ENCODE measurements at places on chromosomes 13 and 19. TPM values are rescaled to one million over a fixed set of nuclear protein-coding genes. Genes with fewer than 3 reads are reported as not detected.

DNA sequence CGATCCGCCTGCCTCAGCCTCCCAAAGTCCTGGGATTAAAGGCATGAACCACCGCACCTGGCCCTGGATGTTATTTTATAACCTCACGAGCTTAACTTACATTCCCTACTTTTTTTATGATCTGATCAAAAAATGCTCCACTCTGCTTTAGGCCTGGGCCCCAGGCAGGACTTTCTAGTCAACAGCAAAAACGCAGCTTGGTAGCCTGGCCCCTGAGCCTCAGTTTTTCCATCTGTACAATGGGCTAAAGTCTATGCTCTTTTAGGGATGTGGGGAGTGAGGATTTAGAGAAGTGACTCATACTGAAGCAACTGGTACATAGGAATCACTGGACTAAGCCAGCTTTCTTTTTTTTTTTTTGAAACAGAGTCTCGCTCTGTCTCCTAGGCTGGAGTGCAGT lies 11.9 kb upstream of the PIK3R2 start:
- no peak overlapping the region for H3K4me3 ChIP-seq
- no peak for DNase-seq
- no peaks in the 10 kb centered on the region for H3K36me3 ChIP-seq
- H3K4me1 ChIP-seq = peaks cover 7% of the 10 kb centered on the region
- no peaks in the 10 kb centered on the region for H3K27me3 ChIP-seq

DNA sequence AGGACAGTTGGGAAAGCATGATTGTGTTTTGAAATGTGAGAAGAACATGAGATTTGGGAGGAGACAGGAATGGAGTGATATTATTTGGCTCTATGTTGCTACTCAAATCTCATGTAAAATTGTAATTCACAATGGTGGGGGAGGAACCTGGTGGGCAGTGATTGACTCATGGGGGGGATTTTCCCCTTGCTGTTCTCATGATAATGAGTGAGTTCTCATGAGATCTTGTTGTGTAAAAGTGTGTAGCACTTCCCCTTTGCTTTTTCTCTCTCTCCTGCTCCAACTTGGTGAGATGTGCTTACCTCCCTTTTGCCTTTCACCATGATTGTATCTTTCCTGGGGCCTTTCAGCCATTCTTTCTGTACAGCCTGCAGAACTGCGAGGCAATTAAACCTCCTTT lies 1261.0 kb upstream of the ATXN8OS start:
- H3K4me3 ChIP-seq = no peak overlapping the region
- no peak overlapping the region for H3K27ac ChIP-seq
- no peak for DNase-seq
- H3K36me3 ChIP-seq = no peaks in the 10 kb centered on the region

DNA sequence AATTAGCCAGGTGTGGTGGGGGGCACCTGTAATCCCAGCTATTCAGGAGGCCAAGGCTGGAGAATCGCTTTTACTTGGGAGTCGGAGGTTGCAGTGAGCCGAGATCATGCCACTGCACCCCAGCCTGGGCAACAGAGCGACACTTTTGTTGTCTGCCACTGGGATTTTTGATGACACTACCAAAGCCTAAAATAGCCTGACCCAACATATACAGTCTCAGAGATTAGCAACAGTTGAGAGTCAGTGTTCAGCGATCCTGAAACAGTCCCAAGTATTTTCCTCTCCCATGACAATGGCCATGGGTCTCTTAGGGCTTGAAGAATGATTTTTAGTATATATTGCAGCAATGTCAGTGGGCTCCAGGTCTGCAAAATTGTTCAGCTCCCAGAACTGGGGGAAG lies 32.9 kb downstream of the SLC25A30 start:
- H3K27me3 ChIP-seq = no peaks in the 10 kb centered on the region
- H3K4me1 ChIP-seq = no peaks in the 10 kb centered on the region
- DNase-seq = no peak
- no peak overlapping the region for H3K27ac ChIP-seq
- no peak overlapping the region for H3K4me3 ChIP-seq

DNA sequence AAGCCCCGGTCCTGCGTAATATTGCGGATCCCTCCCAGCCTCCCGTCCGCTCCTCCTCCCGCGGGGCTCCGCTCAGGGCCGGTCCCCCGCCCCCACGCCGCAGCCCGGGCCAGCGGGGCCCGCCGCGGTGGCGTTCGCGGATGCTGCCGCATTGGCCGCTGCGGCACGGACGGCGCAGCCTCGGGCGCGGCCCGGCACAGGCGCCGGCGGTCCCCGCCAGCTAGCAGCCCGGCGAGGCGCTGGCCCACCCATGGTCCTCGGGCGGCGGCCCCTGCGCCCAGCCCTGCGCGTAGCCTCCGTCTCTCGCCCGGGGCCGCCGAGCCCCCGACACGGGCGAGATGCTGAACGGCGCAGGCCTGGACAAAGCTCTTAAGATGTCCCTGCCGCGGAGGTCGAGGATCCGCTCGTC lies at the start of gene ATP8A2:
Gene ATP8A2, plus strand, starts transcription at position 100 of the 409 bp plus-strand sequence. Its CDS starts 239 bp downstream, at position 339.
- H3K4me1 ChIP-seq = no peaks in the 10 kb centered on the region
- DNase-seq = no peak
- H3K36me3 ChIP-seq = no peaks in the 10 kb centered on the region
- H3K27ac ChIP-seq = no peak within 1 kb of the TSS

DNA sequence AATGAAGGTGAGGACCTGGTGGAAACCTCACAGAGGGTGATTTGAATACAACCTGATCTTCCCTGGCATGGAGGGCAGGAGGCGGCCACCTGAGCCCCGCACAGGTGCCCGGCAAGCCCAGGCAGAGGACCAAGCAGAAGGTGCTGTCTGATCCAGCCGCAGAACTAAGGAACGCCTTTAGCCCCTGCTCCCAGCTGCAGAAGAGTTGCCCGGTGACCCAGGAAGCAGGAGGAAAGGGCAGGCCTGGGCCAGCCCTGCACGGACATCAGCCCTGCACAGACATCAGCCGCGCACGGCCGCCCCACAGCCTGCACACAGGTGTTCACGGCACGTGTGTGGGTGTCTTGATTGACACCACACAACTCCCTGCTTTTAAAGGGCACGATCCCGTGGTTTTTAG lies 43.1 kb downstream of the RASA3 start:
- peak; percentile 5 for DNase-seq
- no peak overlapping the region for H3K4me3 ChIP-seq
- H3K27me3 ChIP-seq = no peaks in the 10 kb centered on the region
- no peaks in the 10 kb centered on the region for H3K36me3 ChIP-seq
- no peak overlapping the region for H3K27ac ChIP-seq

DNA sequence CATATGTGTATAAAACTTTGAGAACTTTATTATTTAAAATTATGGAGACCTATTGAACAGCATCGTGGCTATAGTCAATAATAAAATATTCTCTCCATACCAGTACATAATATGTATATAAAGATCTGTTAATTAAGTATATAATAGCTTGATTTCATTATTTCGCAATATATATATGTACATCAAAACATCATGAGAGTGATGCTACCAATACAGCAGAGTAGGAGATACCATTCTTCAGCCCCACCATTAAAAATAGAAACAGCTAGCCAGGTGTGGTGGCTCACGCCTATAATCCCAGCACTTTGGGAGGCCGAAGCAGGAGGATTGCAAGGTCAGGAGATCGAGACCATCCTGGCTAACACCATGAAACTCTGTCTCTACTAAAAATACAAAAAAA lies 1755.3 kb upstream of the SPRY2 start:
- H3K27me3 ChIP-seq = no peaks in the 10 kb centered on the region
- no peaks in the 10 kb centered on the region for H3K4me1 ChIP-seq
- DNase-seq = no peak
- H3K27ac ChIP-seq = no peak overlapping the region
- H3K4me3 ChIP-seq = no peak overlapping the region

DNA sequence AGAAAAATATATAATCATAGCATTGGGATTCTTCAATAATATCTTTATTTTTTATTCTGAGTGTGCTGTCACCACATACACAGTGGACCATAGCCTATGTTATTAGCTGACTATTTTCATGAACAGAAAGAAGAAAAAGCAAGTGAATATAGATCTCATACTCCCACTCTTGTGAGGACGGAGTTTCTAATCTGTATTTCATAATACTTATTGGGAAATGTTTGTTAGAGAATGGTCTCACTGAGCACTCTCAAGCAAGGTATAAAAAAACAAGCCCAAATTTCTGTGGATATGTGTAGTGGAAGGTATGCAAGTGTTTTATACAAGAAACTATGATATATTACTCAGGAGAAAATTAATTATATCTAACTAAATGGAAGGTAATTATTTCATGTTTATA lies 1218.1 kb downstream of the SLITRK1 start:
- no peak for DNase-seq
- no peaks in the 10 kb centered on the region for H3K36me3 ChIP-seq
- H3K27ac ChIP-seq = no peak overlapping the region
- no peaks in the 10 kb centered on the region for H3K27me3 ChIP-seq
- no peak overlapping the region for H3K4me3 ChIP-seq
- H3K4me1 ChIP-seq = no peaks in the 10 kb centered on the region

DNA sequence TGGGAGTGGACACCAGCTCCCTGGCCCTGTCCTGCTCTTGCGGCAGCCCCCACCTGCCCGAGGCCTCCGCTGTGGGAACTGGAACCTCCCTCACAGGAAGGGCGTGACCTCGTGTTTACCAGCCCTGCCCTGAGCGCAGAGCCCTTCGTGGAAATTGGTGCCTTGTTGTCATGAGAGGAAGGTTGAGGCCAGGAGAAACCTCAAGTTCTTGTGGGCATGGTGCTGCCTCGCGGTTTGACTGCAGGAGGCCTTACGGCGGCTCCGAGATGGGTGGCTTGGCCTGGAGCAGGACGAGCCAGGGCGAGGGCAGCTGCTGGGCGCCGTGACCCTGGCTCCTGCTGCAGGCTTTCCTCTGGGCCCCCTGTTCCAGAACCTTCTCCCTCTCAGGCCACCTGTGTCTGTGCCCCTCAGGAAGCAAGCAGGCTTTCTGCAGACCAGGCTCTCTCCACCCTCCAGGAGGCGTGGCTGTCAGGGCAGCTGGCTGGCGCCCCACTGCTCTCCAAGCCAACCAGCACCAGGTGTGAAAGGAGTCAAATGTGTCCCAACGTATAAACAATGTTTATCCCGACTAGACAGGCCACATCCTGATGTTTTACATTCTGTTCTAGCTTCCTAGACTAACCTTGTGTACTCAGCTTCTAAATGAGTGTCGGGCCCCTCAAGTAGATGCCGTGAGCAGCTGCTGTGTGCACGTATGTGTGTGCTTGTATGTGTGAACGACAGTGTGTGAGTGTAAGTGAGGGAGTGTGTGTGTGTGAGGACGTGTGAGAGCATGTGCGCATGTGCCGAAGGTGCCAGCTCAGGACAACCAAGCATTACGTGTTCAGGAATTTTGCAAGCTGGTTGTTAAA lies 10.4 kb upstream of the RASA3 start:
- no peaks in the 10 kb centered on the region for H3K27me3 ChIP-seq
- no peaks in the 10 kb centered on the region for H3K36me3 ChIP-seq
- no peak overlapping the region for H3K4me3 ChIP-seq
- peaks cover 27% of the 10 kb centered on the region for H3K4me1 ChIP-seq
- H3K27ac ChIP-seq = peak overlapping the region; percentile 67

DNA sequence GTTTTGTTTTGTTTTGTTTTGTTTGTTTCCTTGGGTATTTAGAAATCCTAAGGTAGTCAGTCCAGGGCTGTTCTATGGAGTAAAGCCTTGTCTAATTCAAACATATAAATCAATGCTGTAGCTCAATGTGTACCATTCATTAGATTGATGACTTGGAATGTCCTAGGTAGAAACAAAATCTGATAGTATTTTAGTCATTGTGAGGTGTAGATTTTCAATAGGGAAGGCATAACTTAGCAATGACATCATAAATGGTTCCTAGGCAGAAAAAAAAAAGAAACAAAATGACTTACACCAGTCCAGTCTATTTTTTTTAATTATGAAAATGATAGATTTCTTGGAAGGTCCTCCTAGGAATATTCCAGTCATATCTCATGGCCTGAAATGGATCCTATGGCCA lies 189.9 kb downstream of the SPRY2 start:
- H3K27me3 ChIP-seq = no peaks in the 10 kb centered on the region
- no peaks in the 10 kb centered on the region for H3K36me3 ChIP-seq
- no peak overlapping the region for H3K4me3 ChIP-seq
- DNase-seq = no peak
- H3K27ac ChIP-seq = no peak overlapping the region
- no peaks in the 10 kb centered on the region for H3K4me1 ChIP-seq

DNA sequence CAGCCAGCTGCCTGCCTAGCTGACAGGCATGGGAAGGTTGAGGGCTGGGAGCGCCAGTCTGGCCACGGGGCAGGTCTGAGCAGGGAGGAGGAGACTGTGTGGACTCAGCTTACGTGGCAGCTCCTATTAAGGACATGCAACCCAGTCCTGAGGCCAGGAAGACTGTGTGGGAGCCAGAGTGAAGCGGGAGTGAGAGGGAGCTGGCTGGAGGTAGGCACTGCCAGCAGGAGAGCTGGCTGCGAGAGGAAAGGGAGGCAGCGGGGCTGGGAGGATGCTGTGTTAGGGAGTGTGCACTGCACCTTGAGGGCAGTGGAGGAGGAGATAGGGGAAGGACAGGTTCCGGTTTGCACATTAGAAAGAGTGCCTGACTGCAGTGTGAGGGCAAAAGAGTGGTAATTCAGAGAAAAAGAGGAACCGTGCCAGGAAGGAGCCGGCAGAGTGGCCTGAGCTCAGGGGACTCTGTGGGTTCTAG lies 99.2 kb downstream of the SLC7A1 start:
- H3K4me1 ChIP-seq = peaks cover 17% of the 10 kb centered on the region
- H3K36me3 ChIP-seq = no peaks in the 10 kb centered on the region
- no peak for DNase-seq
- H3K27me3 ChIP-seq = peaks cover 4% of the 10 kb centered on the region

GRCh38 chr19:23382955-23383354 lies 12.3 kb downstream of the ZNF91 start:
- H3K27me3 ChIP-seq = no peaks in the 10 kb centered on the region
- H3K36me3 ChIP-seq = no peaks in the 10 kb centered on the region
- no peaks in the 10 kb centered on the region for H3K4me1 ChIP-seq
- H3K4me3 ChIP-seq = no peak overlapping the region
- DNase-seq = no peak
- no peak overlapping the region for H3K27ac ChIP-seq

- no peaks in the 10 kb centered on the region for H3K36me3 ChIP-seq
- H3K4me1 ChIP-seq = peaks cover 7% of the 10 kb centered on the region
- peak; percentile 97 for DNase-seq
- H3K27me3 ChIP-seq = no peaks in the 10 kb centered on the region
- H3K4me3 ChIP-seq = peak within 1 kb of the TSS; percentile 58
These were observed at the start of gene MRPS31 for GRCh38 chr13:40770934-40771618. MRPS31 (minus strand) TSS chr13:40771190; CDS start chr13:40771136, 54 bp downstream.

- H3K4me1 ChIP-seq = no peaks in the 10 kb centered on the region
- no peak for DNase-seq
- H3K36me3 ChIP-seq = no peaks in the 10 kb centered on the region
These were observed 59.1 kb upstream of the RNF113B start for GRCh38 chr13:98236197-98236596.

GRCh38 chr13:73110814-73111213 lies 52.0 kb downstream of the KLF5 start:
- H3K4me3 ChIP-seq = no peak overlapping the region
- no peak overlapping the region for H3K27ac ChIP-seq
- no peaks in the 10 kb centered on the region for H3K36me3 ChIP-seq
- no peaks in the 10 kb centered on the region for H3K4me1 ChIP-seq
- no peak for DNase-seq

- no peaks in the 10 kb centered on the region for H3K27me3 ChIP-seq
- H3K4me1 ChIP-seq = peaks cover 3% of the 10 kb centered on the region
- no peak overlapping the region for H3K4me3 ChIP-seq
These were observed 33.6 kb downstream of the ATP7B start for GRCh38 chr13:51977625-51978024.

TEX29 gene
- not detected for total RNA-seq

SYDE1 gene
- 13.7 TPM for total RNA-seq

KIR2DL4 gene
- not detected for total RNA-seq

PRTN3 gene
- total RNA-seq = not detected

BST2 gene
- 39.2 TPM for total RNA-seq

ELSPBP1 gene
- total RNA-seq = not detected

SLC17A7 gene
- not detected for total RNA-seq

ZNF534 gene
- total RNA-seq = not detected

ZDHHC20 gene
- total RNA-seq = 29.9 TPM
